ENCODE measurements at places on chromosomes 6 and 20.
A peak's percentile ranks its signal among the peaks of the same experiment; 100 is the strongest.

GRCh38 chr20:10728873-10729670 is 55.3 kb upstream of the JAG1 start:
- DNase-seq = no peak

- DNase-seq = no peak
Measured at GRCh38 chr6:35248300-35248699, 11.2 kb upstream of the ZNF76 start.

DNA sequence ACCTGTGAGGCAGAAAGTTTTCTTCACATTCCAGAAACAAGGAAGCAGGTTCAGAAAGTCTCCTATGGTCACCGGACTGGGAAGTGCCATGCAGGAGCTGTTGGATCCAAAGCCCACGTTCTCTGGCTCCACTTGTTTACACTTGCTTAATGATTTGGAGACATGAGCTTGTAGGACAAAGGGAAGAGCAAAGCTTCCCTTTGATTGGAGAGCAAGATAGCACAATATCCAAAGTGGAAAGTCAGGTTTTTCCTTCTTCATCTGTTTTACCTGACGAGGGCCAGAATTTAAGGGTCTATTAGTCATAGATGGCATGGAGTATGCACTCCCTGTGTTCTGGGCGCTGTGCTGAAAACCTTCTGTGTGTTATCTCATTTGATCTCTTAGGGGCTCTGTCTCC is 81.2 kb downstream of the PDE7B start:
- DNase-seq = no peak

- no peak for DNase-seq
Measured at GRCh38 chr20:40225596-40225995, 463.4 kb downstream of the MAFB start.

DNA sequence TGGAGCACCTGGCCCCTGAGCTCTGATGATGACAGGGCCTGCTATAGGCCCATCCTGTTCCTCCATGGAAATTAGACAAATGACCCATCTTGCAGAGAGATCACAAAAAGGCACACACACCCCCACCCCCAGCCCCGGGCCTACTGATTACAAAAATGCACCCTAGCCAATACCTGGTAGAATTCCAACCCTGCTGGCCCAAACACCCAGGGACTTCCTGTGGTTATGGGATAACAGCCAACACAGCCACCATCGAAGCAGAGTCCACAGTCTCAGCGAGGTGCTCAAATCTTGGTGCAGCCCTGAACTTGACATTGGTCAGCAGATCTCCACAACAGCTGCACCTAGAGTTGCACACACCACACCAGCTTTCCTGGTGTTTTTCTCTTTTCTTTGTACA is 17.0 kb downstream of the NCR2 start:
- no peak for DNase-seq

DNA sequence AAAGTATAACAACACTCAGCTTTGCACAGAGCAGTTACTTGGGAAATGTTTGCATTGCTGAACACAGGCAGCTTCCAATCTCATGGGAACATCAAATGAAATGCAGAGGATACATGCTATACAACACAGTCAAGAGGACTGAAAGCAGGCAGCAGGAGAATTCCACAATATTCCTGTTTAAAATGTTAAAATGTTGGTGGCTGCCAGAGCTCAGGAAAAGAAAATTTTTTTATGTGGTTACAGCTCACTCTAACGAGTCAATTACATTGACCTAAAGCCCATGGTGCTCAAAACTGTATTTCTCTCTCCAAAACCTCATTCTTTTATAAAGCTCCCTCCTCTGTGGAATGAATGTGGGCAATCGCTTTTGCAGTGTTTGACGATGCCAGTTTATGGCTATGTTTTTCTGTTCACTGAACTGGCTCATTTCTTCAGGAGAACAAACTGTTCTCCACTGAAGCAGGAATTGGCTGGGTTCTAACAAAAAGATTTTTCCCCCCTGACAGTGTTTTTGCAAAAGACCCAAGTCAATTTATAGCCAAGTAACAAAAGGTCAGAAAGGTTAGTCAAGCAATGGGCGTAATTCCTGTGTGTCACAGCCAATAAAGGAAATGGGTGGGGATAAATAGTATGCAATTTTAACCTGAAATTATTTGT is 69.0 kb downstream of the ZHX3 start:
- no peak for DNase-seq

GRCh38 chr6:155152211-155153076 is 111.4 kb upstream of the CLDN20 start:
- DNase-seq = no peak

DNA sequence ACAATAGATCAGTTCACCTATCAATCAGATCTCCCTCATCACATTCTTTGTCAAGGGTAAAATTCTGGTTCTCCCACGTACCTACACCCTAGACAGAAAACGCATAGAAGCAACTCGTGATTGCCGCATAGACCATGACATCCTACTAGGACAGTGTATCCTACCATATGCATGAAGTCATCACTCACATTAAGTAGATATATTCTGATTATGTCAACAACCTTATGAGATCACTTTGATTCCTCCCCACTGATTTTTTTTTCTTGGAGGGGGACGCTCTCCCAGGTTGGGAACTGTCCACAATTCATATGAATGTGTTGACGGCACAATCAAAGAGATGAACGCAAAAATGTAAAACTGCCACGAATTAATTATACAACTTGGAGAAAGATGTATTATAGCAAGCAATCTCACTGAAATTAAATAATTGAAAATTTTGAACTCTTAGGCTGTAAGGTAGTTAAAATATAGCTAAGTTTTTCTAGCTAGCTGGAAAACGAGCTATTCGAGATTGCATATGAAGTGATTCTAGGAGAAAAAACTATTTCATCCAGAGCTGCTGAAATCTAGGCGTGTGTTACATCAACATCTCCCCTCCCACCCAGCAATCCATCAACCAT is 82.5 kb upstream of the CCDC28A start:
- DNase-seq = no peak

- peak; percentile 65 for DNase-seq
Measured at GRCh38 chr20:32980131-32980941, 23.9 kb downstream of the SUN5 start.

DNA sequence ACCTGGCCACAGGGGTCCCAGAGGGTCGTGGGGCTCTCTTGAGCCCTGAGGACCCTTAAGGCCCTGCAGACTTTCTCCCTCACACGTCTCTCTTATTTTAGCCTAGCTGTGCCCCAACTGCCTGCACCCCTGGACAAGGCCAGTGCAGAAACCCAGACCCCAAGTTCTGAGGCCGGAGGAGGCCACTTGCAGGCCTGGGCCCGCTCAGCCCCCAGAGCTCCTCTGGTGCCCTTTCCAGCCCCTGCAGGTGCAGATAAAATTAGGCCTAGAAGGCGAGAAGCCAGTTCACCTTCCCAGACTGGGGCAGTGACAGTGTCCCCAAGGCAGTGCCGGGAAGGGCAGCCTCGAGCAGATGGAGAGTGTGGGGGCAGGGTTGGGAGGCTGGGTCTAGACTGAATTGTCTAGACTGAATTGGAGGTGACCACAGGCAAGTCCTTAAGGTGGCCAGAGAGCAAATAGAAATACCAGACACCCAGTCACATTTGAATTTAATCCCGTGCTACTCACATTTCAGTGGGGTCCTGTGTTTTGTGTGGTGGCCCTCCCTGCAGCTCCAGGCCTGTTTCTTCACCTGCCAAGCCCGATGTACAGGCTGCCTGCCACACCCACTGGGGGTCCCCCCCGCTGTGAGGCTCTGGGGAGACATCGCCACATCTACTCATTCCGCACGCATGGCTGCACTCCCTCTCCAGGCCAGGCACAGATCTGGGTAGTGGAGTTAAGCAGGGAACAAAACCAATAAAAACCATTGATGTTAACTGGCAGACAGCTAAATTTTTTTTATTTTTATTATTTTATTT is 8.6 kb upstream of the IP6K3 start:
- no peak for DNase-seq

GRCh38 chr6:41470331-41471063 is 75.7 kb upstream of the FOXP4 start:
- DNase-seq = no peak

GRCh38 chr6:139547122-139547776 is 172.8 kb upstream of the CITED2 start:
- no peak for DNase-seq
